Stimulated activated CD4-positive, alpha-beta T cell treated with anti-CD3 and anti-CD28 coated beads, Interleukin-1b, Interleukin-23, amount 100 ng/mL, for 48 hours (primary cell): ENCODE measurements at places on chromosomes 11 and 22.

DNA sequence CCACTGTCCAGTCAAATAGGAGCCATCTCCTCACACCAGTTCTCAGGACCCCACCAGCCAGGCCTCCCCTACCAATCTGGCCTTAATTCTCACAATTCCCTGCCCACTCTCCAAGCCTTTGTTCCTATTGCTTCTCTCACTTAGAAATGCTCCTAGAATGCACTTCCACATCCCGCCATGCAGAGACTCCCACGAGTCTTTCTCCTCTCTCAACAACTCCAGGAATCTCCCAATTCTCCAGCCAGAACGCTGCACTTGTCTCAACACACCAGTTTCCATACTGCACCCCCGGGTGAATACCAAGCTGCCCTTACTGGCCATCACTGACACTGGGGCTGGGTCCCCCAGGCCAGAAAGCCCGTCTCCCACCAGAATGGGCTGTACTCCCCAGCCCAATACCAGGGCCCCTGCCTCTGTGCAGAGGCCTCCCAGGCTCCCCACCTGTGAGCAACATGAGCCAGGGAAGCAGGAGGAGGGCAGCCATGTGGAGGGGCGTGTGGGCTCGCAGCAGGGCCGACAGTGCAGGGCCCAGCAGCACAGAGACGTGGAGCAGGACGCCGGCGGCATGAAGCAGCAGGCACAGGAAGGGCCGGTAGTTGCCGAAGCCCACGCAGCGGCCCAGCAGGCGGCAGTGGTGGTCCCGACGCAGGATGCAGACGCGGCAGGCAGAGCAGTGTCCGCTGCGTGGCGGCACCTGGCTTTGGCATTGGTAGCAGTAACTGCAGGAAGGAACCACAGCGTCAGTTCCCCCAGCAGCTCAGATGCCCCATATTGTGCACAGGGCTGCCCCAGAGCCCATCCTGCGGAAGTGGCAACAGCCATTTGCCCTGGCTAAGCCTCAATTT, 2.4 kb downstream of the ZDHHC24 start:
- peak; percentile 56 for DNase-seq

GRCh38 chr11:61691380-61692156, 11.4 kb downstream of the DAGLA start:
- DNase-seq: no peak

GRCh38 chr11:88508759-88509581, 171.4 kb upstream of the CTSC start:
- peak; percentile 16 for DNase-seq

DNA sequence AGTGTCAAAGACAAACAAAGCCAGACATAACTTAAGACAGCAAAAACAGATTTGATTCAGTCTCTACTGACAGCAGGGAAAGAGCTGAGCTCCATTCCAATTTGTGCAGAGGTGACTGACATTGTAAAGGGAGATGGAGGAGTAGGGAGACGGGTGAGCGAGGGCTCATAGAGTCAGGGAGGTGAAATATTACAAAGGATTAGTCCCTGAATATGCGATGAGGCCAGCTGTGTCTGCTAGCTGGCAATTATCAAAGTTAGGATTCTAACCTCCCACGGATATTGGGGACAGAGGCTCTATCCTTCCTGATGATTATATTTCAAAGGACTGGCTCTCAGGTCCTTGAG, 8.3 kb downstream of the PLAAT2 start:
- DNase-seq: no peak

DNA sequence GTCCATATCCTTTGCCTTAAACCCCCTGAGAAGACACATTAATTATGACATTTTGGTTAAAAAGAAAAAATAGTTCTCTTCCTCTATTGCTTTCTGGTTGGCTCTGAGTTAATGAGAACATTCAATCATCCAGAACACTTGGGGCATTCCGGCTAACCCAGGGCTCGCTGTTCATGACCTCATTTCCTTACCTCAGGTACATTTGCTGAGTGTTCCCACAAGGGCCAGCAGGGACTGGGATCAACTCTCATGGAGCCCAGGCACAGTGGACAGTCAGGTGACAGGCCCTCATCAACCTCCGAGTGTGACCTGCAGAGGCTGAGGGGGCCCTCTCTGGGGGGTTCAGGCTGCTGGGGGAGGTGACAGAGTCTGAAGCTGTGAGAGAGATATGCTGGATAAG, 98.9 kb downstream of the MYO18B start:
- DNase-seq: no peak

- no peak for DNase-seq
Measured at GRCh38 chr22:44814266-44815098, 62.1 kb downstream of the ARHGAP8 start.

DNA sequence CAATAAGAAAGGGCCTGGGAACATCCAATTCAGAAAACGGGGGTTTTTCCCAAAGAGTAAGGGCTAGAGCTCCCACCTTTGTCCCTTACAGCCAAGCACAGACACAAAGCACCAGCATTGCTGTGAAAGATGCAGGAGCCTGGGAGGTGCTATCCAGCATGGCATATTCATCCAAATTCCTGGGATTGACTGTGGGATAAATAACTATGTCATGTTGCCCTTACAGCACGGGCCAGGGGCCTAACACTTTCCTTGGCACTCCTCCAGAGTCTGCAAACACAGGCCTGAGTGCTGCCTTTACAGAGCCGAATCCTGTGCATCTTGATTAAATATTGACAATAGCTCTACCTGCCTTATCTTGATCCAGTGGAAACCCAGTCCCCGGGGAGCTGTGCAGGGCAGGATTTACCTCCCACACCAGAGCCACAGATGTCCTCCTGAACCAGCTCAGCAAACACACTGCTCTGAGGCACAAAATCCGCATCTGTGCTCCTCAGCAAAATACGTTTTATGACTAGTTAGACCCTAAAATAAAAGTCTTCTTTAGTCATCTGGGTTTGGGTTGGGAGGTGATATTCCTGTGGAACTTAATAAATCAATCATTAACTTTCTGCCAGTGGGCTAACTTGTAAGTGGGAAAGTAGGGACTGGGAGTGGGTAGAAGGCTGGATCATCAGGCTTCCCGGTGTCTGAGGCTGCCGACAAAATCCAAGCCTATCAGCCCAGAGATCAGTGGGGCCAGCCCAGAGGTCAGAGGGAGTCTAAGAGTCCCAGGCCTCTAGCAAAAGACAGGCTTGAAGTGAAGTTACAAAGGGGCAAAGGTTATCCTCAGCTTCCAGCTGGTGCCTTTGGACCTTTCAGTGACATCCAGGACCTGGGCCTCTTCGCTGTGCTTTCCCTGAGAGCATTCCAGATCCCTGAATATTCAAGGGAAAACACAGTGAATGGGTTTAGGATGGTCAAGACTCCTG, 36.5 kb downstream of the POU2AF3 start:
- no peak for DNase-seq

DNA sequence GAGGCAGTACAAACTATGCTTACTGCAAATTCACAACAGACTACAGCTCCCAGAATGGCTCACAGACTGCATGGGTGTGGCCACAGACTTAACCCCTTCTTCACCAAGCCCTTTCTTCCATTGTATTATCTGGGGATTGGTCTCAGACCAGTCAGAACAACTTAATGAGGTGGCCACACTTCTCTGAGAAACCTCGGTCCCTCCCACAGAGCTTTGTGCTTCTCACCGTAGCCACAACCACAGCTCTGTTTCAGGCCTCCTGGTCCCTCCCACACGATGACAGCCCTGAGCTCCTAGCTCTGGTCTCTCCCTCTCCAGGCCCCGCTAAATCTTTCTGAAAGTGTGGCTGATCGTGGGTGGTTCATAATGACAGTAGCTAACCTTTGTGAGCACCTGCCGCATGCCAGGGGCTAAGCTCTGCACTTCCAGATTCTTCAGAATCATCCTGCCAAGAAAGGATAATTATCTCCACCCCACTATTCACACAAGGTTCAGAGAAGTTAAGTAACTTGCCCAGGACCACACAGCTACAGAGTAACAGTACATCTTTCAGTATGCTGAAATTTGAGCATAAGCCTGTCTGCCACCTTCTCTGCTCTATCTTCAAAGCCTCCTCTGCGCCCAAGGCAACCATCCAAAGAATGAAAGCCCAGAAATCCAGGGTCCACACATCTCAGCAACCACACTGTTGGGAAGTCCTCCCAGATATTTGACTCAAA, 5.4 kb downstream of the PDE2A start:
- peak; percentile 79 for DNase-seq

GRCh38 chr11:120959189-120959588, 64.7 kb upstream of the TBCEL start:
- DNase-seq: no peak

DNA sequence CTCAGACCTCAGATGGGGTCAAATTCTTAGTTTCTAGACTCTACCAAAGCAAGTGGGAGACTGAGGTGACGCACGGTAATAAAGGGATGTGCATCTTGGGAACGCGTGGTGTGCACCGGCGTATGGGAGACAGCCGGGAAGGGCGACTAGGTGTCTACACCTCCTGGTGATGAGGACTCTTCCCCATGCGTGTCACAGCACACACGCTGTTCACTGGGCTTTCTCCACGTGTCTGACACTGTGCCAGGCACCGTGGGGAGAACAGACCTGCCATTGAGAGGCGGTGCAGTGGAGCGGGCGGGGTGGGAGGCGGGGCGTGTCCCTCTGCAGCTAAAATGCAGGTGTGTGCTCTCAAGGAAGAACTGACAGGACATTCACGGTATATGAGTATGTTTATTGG, 5.3 kb downstream of the FXYD6 start:
- no peak for DNase-seq
